ENCODE measurements at places on chromosomes 7 and 10.
A peak's percentile ranks its signal among the peaks of the same experiment; 100 is the strongest.

GRCh38 chr7:134905375-134905774, 80.9 kb upstream of the AGBL3 start:
- peak; percentile 90 for DNase-seq

GRCh38 chr10:7857262-7857661, 39.0 kb downstream of the TAF3 start:
- no peak for DNase-seq

GRCh38 chr7:84337429-84337828, 142.8 kb upstream of the SEMA3A start:
- peak; percentile 80 for DNase-seq

DNA sequence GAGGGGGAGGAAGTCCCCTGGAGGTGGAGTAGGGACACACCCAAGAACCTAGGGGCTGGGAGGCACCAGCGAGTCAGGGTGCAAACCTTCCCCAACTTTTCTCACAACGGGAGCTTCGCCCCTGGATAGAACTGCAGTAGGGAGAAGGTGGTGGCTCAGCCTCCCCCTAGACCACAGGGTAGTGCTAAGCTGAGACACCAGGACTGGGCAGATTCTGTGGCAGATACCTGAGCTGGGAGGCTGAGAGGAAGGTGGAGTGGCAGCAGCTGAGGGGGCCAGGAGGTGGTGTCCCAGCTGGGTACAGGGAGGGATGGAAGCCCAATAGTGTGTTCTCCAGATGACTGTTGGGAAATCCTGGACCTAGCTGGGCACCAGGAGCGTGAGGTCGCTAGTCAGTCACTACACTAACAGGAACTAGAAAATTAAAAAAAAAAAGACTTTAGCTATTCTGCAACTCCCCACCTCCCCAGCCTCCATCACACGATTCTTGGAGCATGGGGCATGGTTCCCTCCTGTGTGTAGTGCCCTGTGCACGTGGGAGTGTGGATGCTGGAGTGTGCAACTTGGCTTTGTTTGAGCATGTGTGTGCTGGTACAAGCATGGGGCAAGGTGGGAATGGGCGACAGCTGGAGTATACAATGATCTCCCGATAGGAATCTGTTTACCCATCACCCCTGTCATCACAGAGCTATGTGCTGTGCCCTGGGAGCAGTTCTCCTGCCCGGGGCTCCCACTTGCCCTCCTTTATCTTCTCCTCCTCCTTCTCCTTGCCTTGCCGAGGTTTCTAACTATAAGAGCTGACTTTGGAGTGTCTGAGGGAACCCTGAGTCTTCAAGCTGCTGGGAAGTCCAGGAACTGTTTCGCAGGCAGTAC, 8.8 kb upstream of the TRPV6 start:
- DNase-seq, result no peak

- DNase-seq, result no peak
Observed at GRCh38 chr7:55957190-55957589, 5.5 kb downstream of the MRPS17 start.

DNA sequence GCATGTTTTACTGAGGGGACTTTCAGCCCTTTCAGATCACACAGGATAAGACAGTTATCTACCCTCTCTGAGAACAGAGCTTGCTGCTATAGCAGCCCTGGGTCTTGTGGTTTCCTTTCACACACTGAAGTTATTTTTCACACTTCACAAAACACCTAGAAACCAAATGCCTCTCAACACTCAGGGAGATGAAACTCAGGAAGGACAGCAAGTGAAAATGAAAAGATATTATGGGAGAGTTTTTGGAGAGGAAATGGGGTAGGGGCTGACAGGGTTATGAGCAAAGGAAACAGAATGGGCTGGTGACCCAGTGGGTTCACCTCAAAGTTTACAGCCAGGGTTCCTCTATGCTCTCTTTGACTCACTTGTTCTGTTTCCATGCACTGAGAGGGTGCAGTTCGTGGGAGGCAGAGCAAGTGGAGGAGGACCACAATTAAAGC, 17.0 kb upstream of the GIMAP2 start:
- DNase-seq, result no peak

Measured in fibroblast of upper back skin (primary cell).